A549 (cell line): ENCODE measurements at places on chromosomes 2 and 18. TPM values are rescaled to one million over a fixed set of nuclear protein-coding genes. Genes with fewer than 3 reads are reported as not detected.

DNA sequence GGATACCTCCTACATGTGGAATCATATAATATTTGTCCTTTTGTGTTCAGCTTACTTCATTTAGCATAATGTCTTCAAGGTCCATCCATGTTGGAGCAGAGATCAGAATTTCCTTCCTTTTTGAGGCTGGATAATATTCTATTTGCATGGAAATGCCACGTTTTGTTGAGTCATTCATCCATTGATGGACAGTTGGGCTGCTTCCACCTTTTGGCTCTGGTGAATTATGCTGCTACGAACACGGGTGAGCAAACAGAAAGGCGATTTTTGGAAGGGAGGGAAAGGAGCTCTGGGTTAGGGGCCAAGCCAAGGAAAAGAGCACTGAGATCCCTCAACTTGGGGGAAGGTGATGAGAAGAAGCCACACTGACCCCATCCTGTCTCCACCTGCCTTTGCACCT, 260.5 kb downstream of the TNS1 start:
- no peak for DNase-seq

DNA sequence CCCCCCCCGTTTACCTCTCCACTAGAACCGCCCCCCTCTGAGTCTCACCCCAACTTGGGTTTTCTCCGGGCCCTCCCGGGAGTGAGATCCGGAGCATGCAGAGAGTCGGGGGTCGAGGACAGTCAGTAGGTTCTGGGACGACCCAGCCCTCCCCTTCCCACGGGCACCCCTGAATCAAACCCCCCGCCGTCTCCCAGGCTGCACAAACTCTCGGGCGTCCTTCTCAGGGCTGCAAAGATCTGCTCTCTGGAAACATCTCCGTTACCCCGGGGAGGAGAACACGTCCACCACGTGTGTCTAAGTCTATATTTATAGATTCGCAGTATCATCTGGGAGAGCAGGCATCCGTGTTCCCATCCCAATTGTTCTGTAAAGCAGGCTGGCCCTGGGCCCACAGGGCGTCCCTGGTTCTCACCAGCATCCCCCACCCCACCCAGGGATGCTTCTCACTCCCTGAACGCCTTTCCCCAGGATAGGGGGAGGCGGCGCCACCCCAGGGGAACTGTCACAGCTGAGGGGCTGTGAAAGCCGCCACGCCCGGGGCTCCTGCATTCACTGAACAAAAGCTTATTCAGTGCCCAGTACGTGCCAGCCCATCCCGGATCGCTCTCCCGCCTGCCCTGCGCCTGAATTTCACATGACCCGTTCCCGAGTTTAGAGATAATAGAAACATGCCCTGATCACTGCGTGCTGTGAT, 765 bp upstream of the DIPK1C start:
- DNase-seq: no peak

DNA sequence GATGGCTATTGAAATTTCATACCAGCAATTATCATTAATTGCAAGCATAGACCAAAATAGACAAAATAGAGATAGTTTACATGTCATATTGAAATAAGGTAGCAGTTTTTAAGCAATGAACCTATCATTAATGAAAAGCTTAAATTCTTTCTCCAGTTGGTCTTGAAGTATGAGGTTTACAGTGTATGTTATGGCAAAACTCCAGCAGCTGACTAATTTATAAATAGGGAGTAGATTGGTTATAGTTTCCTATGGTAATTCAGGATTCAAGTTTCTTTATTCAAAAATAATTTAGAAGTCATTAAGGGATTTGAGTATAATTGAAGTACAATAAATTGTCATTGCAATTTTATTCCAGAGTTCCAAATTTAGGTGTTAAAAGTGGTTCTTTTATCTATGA, 69.6 kb upstream of the COL5A2 start:
- DNase-seq: no peak

GRCh38 chr2:11588228-11589110, 54.6 kb downstream of the GREB1 start:
- DNase-seq: no peak

DNA sequence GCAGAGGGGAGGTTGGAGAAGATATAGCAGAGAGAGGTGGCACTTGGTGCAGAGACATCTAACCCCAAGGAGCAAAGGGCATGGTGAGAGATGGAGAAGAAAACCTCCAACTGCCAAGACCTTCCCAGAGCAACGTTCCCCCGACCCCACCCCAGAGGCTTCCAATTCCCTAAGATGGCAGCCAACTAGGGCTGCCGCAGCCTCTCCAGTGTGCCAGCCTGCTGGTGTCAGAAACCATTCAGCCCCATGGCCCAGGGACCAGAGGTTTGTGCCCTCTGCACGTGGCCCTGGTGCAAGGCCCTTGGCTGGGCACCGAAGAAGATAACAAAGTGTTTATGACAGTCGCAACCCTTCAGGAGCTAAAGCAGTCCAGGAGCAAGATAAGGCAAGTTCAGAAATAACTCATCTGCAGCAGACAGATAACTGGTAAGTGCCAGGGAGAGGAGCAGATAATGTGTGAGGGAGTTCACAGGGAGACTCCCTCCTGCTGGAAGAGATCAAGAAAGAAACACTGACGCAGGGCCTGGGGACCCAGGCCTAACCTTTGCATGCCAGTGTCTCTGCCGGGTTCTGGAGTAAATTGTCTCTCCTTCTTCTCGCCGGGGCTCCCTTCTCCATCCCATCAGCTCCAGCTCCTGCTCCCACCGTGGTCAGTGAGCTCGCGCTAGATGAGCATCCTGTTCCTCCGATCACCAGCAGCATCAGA, 66.1 kb upstream of the ID2 start:
- no peak for DNase-seq

DNA sequence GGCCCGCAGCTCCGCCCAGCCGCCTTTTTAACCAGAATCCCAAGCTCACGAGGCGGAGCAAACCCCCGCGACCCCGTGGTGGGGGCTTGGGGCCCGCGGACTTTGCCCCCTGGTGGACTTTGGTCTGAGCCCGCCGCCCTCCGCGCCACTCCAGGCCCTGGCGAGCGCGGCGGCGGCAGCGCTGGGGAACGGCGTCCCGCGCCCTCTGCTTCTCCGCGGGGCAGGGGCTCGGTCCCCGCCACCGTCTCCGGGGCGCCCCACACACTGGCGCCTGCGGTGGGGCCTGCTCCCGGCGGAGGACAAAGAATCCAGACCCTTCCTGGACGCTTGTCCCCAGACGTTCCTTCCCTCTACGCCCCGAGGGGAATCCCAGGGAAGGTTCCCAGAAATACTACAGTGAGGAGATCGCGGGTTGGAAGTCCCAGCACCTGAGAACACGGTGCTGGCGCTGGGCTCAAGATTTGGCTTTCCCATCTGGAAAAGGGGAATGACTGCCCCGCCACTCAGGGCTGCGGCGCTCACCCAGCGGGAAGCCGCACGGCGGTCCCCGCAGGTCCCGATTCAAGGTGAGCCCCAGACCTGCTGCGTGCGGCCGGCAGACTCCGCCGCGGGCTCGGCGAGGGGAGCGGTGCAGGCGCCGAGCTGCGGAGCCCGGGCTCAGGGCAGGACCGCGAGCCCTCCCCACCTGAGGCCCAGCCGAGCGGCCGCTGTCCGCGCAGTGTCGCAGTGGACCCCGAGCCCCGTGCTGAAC, at the start of gene HAAO:
Gene HAAO (minus strand): TSS at position 1 of the 751 bp plus-strand sequence. CDS start 47 bp downstream, outside the sequence.
- no peak for DNase-seq

PXDN gene
- 5.5 to 8.9 TPM (median 7.3 TPM) in 3 replicates for polyA plus RNA-seq

SPR gene
- polyA plus RNA-seq: 118 to 141 TPM (median 138 TPM) in 3 replicates

DNA sequence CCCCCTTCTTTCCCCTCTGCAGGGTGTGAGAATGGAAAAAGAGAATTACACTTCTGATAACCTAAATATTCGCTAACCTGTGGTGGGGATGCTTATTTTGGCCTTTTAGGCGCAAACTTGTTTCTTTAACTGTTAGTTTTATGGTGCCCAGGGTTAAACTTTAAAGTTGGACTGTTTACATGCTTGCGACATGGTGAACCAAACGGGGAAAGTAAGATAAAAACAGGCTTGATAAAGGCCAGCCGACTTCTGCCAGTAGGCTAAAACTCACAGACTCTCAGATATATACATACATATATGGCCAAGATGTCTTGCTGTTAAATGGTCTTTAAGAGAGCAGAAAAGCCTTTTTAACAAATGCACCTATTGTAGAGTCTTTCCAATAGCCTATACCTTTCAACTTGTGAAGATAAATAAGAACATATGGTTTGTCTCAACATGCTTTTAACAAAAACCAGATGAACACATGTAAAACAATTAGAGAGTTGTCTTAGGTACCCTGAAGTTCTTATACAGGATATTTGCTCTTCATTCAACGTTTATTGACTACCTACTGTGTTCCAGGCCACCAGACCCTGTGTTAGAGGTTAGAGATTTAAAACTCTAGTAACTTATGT, 29.0 kb downstream of the PRKCE start:
- no peak for DNase-seq

DNA sequence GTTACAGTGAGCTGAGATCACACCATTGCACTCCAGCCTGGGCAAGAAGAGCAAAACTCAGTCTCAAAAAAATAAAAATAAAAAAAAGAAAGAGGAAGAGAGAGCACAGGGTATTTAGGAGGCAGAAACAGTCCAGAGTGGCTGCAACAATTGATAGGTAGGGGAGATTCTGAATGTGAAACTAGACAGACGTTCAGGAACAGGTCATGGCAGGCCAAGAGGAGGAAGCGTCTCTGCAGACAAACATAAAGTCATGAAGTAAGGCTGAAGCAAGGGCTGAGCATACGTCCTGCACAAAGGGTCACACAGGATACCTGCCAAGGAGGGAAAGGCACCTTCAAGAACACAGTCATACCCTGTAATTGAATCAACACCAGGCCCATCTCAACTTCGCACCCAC, 64.1 kb upstream of the ZNF532 start:
- DNase-seq: no peak

FOXI3 gene
- not detected in 3 replicates for polyA plus RNA-seq

DNA sequence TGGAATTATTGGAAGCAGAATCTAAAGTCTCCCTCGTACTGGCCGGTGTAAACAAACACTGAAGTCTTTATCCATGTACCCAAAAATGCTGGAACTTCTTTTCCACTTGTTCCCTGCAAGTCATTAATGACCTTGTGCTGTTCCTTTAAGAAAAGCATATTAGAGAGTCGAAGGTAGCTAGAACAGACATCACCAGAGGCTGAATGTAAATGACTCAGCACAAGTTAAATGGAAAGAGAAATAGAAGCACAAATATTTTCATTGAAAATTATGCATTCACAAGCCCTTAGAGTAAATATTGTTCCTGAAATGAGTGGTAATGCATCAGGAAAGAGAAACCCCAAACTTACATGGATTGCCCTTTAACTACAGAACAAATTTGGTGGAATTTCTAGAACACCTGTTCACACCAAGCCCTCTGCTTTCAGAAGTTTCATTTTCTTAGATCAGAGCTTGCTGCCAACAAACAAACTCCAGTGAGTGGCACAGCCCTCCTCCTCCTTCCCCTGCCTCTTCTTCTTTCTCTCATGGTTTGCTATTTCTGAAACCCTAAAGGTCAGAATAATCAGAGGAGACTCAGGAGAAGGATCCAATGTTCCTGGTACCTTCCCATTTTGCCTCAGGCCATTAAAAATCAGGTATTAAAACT, 264.3 kb downstream of the TXNL1 start:
- DNase-seq: peak; percentile 47

DNA sequence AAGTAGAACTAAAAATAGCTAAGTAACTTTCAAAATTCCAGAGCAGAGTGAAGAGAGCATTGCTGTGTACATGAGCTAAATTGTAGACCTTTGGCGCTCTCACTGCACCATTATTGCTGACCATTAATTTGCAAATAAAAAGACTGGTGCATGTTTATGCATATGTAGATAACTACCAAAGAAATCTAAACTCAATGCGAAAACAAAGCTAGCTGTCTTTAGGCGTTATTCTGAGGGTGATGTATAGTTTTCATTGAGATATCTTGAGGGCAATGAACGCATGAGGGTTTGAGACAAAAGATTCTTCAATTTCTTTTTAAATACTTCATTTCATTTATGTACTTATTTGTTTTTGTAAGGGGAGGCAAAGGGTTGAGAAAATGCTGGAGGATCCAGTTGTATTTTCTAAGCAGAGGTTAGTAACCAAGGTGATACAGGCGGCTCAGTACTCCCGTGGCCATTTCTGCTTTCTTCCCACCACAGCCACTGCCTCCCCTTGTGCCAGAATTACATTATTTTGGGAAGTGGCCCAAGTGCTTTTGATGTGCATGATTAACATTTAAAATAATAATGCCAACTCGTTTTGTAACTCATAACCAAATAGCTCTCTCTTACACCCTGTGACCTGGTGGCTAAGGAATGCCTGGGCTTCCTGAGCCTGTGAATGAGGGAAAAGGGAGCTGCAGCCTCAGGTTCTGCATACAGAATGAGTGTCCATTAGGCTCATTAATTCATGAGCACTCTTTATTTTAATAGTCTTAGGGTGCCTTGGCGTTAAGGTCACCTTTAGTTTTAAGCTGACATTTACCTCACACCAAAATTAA, 797.8 kb upstream of the GYPC start:
- no peak for DNase-seq

DNA sequence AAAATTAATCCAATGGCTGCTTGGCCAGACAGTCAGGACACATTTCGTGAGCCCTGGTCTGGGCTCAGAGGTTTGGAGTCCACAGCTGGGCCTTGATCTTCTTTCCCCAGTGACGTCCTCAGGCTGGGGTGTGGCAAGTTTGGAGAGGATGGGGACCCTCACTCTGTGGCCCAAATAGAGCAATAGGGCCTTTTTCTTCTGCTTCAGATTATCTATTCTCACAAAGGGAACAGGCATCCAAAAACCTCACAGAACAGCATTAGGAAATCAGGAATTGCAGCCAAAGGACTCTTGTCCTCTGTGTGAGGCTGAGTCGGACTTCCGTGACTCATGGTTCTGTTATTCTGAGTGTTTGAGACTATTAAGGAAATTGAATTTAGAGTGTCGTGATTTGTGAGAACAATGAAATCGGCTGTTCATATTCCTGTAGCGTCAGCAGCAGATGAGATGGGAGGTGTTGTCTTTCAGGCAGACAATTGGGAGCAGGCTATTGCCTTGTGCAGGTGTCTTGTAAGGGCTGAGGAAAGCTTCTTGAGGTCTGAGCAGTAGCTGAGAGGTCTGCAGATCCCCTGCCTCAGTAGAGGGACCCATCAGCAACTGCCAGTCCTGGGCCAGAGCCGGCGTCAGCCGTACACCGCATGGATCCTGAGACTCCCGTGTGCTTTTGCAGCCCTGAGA, 113.8 kb downstream of the SH3RF3 start:
- no peak for DNase-seq

NCK2 gene
- 16.4 to 17.3 TPM (median 17.1 TPM) in 3 replicates for polyA plus RNA-seq

POTEE gene
- 0.05 to 0.11 TPM (median 0.05 TPM) in 3 replicates for polyA plus RNA-seq

- no peak for DNase-seq
Measured at GRCh38 chr2:239805043-239805329, 220.2 kb downstream of the NDUFA10 start.

GRCh38 chr2:232880764-232881351, 10.8 kb downstream of the SNORC start:
- no peak for DNase-seq

- no peak for DNase-seq
Measured at GRCh38 chr2:65916177-65916576, 483.8 kb upstream of the SPRED2 start.

CNDP1 gene
- not detected in 3 replicates for polyA plus RNA-seq

CBLN2 gene
- 0.25 to 0.34 TPM (median 0.32 TPM) in 3 replicates for polyA plus RNA-seq

ZAP70 gene
- 0.08 to 0.10 TPM (median 0.09 TPM) in 3 replicates for polyA plus RNA-seq

GRCh38 chr2:171487803-171488259, 34.4 kb upstream of the CYBRD1 start:
- DNase-seq: no peak

POMC gene
- not detected in 3 replicates for polyA plus RNA-seq

- DNase-seq: no peak
Measured at GRCh38 chr18:24538414-24539264, 78.2 kb downstream of the HRH4 start.
